Suppressor macrophage treated with lipopolysaccharide for 1 hour (primary cell): ENCODE measurements at places on chromosomes 16 and 17.

- no peak for DNase-seq
These were observed 44.9 kb upstream of the XYLT1 start for GRCh38 chr16:17515421-17516210.

GRCh38 chr16:10242916-10243315 is 60.7 kb upstream of the GRIN2A start:
- DNase-seq = no peak

DNA sequence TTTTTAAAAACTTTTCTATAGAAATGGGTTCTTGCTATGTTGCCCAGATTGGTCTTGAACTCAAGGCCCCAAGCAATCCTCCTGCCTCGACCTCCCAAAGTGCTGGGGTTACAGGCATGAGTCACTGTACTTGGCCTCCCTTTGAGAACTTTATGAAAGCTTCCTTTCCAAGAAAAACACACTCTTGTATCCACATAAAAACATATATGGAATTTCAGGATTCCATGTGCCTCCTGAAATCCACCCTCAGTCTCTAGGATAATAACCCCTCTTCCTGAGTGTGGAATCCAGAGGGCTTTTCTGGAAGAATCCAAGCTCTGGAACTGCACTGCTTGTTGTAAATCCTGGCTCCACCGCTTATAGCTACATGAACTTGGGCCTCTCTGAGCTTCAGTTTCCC is 53.2 kb upstream of the MRTFB start:
- DNase-seq = no peak

GRCh38 chr17:21689604-21690003 is 2.7 kb upstream of the KCNJ18 start:
- no peak for DNase-seq

DNA sequence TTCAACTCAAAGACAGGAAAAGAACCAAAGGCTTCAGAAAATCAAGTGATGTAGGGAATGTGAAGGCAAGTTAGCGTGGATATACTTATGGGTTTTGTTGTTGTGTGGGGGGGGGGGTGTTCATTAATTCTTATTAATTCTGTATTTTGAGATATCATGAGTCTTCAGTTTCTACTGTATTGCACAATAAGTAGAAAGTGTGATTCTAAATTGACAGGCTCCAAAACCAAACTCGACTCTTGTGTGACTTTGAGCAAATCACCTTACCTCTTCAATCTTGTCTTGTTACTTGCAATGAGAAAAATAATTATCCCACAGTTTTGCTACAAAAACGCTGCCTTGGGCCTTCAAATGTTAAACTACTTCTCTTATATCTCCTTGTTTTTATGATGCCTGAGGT is 453.9 kb upstream of the GOT2 start:
- DNase-seq = no peak

- DNase-seq = no peak
These were observed 74.6 kb downstream of the SPAG9 start for GRCh38 chr17:51046046-51046445.

GRCh38 chr17:45325810-45326209 is 9.0 kb upstream of the MAP3K14 start:
- no peak for DNase-seq

- DNase-seq = no peak
These were observed 43.9 kb downstream of the TRARG1 start for GRCh38 chr17:1323336-1323735.

DNA sequence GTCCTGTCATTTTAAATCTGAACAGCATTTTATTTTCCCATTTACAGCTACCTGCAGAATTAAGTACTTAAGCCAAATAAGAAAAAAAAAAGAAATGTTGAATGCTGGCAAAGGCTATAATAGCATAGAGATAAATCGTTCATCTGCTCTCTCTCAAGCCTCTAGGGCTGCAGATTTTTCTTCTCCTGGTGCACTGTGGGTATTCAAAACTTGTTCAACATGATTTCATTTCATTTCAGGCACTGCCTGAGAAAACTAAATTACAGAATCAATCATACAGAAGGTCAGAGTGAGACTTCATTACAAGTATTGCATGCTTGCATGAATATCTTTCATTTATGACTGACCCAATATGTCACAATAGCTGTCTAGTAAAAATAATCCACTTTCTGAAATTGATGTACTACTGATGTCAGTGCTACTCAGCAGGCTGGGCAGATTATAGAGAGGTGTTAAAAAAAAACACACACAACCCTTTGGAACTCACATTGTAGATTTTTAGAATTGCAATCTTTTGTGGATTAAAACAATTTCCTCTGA is 86.2 kb downstream of the TOX3 start:
- no peak for DNase-seq

DNA sequence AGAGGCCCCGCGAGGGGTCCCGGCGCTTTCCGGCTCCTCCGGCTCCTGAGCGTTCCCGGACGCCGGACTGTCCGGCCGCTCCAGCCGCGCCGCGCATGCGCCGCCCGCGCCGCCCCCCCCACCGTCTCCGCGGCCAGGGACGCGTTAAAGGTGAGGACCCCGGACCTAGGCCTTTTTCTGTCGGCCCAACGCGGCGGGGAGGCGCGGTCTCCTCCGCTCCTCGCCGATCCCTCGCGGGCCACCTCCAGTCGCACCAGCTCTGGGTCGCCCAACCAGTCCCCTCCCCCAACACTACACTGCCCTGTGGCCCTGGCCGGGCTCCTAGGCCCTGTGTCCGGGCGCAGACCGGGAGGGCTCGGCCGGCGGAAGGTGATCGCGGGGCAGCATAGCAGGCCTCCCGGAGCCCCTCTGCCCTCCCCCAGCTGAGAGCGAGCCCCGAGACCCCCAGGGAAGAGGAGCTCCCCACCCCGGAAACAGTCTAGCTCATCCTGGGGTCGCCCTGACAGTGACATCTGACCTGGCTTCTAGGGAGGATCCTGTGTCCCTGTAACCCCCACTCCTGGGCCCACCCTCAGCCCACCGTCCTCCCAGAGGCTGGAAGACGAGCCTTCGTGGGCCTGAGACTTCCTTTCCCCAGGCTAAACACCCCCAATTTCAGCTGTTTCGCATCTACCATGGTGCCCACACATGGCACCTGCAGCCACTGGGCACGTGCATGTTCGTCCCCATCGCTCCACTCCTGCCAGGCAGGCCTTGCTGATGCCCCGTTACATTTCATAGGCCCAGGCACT is 14.7 kb upstream of the BCAR1 start:
- DNase-seq = peak; percentile 81

DNA sequence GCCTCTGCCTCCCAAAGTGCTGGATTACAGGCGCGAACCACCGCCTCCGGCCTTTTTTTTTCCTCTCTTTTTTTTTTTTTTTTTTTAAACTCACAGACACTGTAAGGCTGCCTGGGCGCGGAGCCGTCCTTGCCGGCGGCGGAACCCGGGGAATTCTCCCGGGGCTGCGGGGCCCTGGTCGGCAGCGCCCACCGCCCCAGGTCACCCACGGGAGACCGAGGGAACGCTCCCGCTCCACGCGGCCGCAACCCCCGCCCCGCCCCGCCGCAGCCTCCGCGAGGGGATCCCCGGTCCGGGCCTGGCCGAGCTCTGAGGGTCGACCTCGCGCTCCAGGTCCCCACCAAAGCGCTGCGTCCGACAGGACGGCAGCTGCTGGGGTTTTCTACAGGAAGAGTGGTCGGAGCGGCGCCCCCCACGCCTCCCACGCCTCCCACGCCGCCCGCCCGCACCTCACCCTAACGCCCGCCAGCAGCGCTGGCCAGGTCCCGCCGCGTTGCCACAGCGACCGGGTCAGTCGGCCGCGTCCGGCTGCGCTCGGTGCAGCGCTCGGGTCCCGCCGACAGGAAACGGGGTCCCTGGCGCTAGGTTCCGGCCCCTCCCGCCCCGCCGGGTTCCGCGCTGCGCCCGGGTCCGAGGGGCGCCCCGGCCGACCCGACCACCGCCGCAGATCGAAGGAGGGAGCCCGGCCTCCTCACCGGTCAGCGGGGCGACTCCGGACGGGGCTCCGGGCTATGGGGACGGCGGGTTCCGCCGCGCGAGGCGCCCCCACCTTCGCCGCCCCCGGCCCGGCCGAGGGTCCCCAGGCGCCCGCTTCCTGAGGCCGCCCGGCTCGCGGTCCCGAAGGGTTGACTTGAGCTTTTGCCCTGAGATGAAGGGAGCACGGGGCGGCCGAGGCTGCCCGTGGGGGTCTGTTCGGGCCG is at the start of gene CCDC57:
Gene CCDC57, minus strand, starts transcription at position 512 of the 920 bp plus-strand sequence. CDS start 10,898 bp downstream, outside the sequence.
- peak; percentile 84 for DNase-seq

- peak; percentile 45 for DNase-seq
These were observed 12.9 kb upstream of the ODF4 start for GRCh38 chr17:8326511-8327302.

- no peak for DNase-seq
These were observed 12.1 kb downstream of the DRC7 start for GRCh38 chr16:57706717-57707116.

DNA sequence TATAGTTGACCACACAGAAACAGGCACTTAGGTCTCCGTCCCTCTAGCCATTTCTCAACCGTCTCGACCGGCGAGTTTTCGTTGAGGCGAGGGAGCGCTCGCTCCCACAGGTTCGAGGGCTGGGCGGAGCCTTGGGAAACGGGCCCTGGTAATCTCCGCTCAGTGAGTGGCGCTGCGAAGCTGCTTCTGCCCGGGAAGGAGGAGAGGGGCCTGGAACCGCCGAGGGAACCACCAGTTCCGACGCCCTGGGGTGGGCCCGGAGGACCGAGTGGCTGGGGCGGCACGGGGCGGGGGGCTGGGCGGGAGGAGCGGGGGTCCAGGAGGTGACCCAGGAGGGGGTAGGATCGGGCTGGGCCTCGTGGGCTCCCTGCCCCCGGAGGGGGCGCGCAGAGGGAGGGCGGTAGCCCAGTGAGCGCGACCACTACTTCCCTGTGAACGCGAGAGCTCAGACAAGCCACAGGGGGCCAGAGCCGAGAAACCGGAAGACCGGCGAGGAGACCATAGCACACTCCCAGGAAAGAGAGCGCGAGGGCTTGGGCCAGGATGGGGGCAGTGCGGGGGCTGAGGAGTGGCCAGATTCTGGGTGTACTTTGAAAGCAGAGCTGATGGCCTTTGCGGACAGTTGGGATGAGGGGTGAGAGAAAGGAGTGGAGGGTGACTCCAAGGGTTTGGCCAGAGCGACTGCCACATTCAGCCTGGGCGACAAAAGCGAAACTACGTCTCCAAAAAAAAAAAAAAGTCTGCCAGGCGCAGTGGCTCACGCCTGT is 29.9 kb upstream of the ARL4D start:
- peak; percentile 84 for DNase-seq
